HuH-7.5 (cell line): ENCODE measurements at places on chromosomes 1 and 21.

GRCh38 chr1:193256019-193256418 is 69.6 kb upstream of the B3GALT2 start:
- DNase-seq = no peak

- DNase-seq = no peak
Observed at GRCh38 chr21:44427241-44428120, 27.8 kb upstream of the LRRC3 start.

DNA sequence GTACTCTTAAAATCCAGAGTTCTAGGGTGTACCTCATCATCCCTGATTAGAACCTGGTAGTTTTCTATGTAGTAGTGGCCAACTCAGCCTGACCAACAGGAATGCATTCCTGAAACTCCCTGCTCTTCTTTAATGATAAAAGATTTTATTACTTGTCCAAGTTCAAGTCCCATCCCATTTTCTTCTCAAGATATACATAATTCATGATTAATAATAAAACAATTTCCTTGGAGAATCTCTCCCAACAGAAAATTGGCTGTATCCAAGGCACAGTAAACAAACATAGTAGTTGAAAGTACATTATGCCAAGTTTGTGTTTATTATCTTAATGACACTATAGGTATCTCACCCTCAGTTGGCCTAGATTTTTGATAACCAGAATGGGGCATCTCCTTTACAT is 714.1 kb upstream of the ADAMTS5 start:
- no peak for DNase-seq

- DNase-seq = no peak
Observed at GRCh38 chr1:6745073-6745472, 40.2 kb upstream of the CAMTA1 start.

- DNase-seq = no peak
Observed at GRCh38 chr1:1770102-1770501, 8.2 kb downstream of the NADK start.

DNA sequence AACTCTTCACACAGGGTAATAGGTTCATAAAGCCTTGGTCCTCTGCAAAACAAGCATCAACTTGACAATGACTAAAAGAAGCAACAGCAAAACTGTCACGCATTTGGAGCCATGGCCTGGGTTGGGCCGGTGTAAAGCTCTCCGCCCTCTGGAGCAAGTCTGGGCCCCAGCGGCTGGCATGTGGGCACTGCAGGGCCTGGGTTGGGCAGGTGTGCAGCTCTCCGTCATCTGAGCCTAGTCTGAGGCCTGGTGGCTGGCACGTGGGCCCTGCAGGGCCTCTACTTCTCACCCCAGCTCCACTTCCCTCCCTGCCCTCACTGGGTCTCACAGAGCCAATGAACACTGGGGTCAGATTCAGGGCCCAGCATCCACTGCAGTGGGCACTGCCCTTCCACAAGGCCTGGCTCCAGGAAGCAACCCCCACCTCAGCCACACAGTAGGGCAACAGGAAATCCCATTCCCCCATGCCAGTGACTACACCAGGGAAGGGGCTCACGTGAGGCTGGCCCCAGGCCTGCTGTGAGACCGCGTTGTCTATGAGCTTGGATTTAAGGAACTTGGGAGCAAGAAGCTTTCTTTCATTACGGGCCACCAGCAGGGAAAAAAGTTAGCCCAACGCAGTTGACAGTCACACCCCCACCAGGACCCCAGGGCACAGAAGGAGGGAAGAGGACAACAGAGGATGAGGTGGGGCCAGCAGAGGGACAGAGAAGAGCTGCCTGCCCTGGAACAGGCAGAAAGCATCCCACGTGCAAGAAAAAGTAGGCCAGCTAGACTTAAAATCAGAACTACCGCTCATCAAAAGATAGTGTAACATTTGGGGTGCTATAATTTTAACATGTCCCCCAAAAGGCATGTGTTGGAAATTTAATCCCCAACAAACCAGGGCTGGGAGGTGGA is 52.7 kb downstream of the NPHP4 start:
- DNase-seq = no peak

- no peak for DNase-seq
Observed at GRCh38 chr1:207393610-207394009, 60.5 kb upstream of the CR2 start.
